ENCODE measurements at places on chromosomes 7 and 10. TPM values are rescaled to one million over a fixed set of nuclear protein-coding genes. Genes with fewer than 3 reads are reported as not detected.

DNA sequence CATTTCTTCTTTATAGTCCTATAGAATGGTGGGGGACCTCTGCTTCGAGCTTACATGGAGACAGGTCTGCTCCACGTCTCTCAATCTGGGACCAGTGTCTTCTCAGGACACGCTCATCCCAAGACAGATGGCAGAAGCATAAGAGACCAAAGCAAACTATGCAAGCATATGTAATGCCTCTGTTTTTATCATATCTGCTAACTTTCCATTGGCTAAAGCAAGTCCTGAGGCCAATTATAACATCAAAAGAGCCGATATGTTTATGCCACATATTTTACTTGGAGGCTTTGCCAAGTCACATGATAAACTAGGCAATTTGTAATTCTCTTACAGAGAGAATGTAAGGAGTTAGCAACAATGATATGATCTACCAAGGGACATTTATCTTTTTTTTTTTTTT lies 102.6 kb upstream of the NRBF2 start:
- no peak for DNase-seq
- H3K36me3 ChIP-seq: no peaks in the 10 kb centered on the region
- H3K4me3 ChIP-seq: no peak overlapping the region
- H3K27me3 ChIP-seq: no peaks in the 10 kb centered on the region
- no peak overlapping the region for H3K27ac ChIP-seq

DNA sequence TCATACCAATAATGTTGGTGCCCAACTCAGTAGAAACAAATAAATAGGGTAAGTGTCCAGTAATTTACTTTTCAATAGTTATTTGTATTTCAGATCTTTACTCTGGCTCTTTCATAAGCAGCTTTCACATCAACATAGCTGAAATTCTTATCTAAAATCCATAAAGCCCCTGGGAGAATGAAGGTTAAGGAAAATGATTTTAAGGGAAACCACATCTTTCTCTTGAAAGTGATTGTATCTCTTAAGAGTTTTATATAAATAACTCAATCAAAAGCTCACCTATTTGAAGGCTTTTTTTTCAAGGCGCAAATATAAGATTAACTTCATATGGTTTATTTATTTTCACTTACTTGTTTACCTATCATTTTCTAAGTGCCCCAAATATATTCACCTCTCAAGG lies 324.4 kb downstream of the HGF start:
- DNase-seq: no peak
- no peak overlapping the region for H3K4me3 ChIP-seq
- H3K4me1 ChIP-seq: no peaks in the 10 kb centered on the region
- H3K36me3 ChIP-seq: no peaks in the 10 kb centered on the region

DNA sequence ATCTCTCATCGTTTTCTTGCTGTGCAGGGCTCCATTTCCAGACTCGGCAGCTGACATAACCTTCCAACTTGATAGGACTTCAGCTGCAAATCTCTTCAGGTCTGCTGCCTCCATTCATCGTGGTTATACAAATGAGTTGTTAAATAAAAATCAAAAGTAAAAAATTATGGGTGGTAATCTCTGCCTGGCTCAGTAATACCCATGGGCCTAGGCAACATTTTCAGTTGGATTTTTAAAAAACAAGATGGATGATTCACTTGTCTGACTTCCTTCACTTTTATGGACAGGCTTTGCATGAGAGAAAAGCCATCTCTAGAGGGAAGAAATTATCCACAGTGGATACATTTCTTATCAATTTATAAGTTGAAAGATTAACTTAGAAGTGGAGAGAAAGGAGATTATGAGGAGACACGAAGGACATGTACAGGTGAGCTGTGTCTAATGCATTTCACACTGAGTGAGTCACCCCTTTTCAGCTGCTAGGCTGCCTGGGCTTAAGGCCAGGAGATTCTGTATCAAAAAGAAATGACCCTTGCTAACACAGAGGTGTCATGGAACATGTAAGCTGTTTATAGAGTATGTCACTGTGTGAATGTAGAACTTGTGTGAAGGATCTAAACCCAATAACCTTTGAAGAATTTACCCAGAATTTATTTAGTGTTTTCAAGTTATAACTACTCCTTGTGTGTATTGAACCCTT lies 495.1 kb downstream of the AUTS2 start:
- DNase-seq: no peak
- H3K27me3 ChIP-seq: no peaks in the 10 kb centered on the region
- no peak overlapping the region for H3K27ac ChIP-seq
- no peak overlapping the region for H3K4me3 ChIP-seq
- no peaks in the 10 kb centered on the region for H3K36me3 ChIP-seq

DNA sequence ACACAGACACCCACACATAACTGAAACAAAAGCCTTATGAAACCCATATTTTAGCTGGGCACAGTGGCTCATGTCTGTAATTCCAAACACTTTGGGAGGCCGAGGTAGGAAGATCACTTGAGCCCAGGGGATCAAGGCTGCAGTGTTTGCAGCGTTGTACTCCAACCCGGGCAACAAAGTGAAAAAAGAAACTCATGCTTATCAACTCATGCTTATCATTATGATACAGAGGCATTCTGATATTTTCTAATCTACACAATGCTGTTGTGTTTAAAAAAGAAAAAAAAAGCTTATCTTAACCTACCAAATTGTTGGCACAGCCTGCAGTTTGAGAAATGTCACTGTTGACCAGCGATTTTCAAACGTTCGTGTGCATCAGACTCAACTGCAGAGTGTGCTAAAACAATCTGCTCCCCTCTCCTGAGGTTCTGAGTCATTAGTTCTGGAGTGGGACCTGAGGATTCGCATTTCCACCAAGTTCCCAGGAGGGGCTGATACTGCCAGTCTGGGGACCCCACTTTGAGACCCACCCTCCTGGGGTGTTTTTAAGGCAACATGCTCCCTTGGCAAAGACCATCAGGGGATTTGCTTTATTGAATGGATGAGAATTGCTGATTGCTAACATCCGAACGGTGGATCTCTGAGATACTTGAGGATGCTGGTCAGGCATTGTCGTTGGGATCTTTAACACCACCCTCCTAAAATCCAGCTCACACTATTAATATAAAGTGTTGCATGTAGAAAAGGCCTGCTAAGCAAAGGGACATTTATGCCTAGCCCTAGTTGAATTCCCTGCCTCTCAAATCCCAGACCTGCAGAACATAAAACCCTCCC lies 16.2 kb downstream of the CHST3 start:
- H3K4me3 ChIP-seq: no peak overlapping the region
- H3K27ac ChIP-seq: peak overlapping the region; percentile 45
- H3K36me3 ChIP-seq: no peaks in the 10 kb centered on the region
- no peaks in the 10 kb centered on the region for H3K27me3 ChIP-seq

DNA sequence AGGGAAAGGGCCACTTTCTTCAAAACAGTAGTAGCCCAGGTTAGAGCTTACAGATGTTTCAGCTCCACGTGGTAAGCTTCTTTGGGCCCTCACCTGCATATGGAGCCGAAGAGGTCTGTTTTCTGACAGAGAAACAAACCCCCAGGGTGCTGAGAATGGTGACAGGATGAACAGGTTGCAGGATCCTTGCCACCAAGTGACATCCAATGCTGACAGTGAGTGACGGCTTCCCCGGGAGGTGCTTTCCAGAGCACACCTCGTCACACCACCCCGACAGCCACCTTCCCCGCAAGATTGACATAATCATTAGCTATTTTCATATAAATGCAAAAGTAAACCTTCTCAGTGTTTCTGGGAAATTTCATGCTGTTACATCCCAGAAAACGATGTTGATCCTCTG lies 109.3 kb upstream of the BTBD16 start:
- DNase-seq: no peak
- no peak overlapping the region for H3K27ac ChIP-seq
- no peaks in the 10 kb centered on the region for H3K27me3 ChIP-seq
- peaks cover 32% of the 10 kb centered on the region for H3K4me1 ChIP-seq

DNA sequence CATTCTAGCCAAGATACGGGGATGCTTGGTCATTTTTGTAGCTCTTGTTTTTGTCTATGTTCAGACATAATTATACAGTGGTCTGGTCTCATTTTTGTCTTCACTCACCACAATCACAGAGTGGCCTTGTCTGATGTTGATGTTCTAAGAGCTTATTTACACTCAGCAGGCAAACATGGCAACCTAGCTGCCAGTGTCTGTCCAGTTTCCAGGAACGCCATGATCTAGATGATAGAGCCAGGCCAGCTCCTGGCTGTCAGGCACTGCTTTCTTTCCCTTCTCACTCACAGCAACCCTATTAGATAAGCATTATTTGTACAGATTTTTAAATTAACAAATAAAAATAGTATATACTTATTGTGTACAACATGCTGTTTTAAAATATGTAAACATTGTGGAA lies 98.6 kb upstream of the PHF14 start:
- no peak overlapping the region for H3K27ac ChIP-seq
- H3K36me3 ChIP-seq: no peaks in the 10 kb centered on the region
- H3K4me3 ChIP-seq: no peak overlapping the region
- no peaks in the 10 kb centered on the region for H3K4me1 ChIP-seq
- no peaks in the 10 kb centered on the region for H3K27me3 ChIP-seq
- no peak for DNase-seq

The TMEM213 gene
- total RNA-seq: not detected

The SFXN3 gene
- total RNA-seq: 42.9 TPM

The MPP7 gene
- 27.1 TPM for total RNA-seq

The DNAAF5 gene
- total RNA-seq: 40.7 TPM

The EXOC6 gene
- 51.6 TPM for total RNA-seq

The LUC7L2 gene
- total RNA-seq: 179 TPM

Measured in thyroid gland (tissue), 4 donors.